ENCODE measurements at places on chromosomes 16 and 17.

GRCh38 chr17:31225831-31226230 is 71.2 kb downstream of the OMG start:
- no peak for DNase-seq

GRCh38 chr16:11386054-11386680 is 40.9 kb downstream of the RMI2 start:
- no peak for DNase-seq

- DNase-seq: no peak
These were observed 23.7 kb upstream of the DRG2 start for GRCh38 chr17:18064053-18064452.

GRCh38 chr17:28112606-28113005 is 70.1 kb downstream of the NLK start:
- no peak for DNase-seq

GRCh38 chr16:4882633-4883285 is 35.5 kb downstream of the UBN1 start:
- DNase-seq: no peak

GRCh38 chr16:86212706-86213436 is 297.5 kb upstream of the FOXF1 start:
- DNase-seq: no peak

GRCh38 chr17:75970011-75970523 is 8.9 kb downstream of the ACOX1 start:
- DNase-seq: no peak

DNA sequence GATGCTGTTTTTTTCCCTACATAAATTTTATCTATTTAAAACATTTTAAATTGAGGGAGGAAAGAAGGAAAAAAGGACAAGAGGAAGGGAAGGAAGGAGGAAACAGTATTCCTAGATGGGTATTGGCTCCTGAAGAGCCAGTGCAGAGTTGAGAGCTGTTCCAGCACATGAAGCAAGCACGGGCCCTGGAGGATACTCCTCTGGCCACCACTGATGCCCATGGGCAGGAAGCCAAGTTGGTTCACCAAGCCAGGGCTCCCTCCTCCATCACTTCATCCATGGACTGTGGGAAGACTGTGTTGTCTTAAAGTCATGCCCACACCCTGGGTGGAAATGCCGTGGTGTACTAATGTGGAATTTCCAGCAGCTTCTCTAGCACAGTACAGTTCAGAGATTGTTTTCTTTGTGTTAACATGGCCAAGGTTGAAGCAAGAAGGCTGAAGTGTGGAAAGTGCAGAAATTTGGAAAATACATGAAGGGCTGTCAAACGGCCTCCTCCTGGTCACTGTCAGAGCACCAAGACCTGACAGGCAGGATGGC is 23.9 kb upstream of the NOS2 start:
- DNase-seq: no peak

DNA sequence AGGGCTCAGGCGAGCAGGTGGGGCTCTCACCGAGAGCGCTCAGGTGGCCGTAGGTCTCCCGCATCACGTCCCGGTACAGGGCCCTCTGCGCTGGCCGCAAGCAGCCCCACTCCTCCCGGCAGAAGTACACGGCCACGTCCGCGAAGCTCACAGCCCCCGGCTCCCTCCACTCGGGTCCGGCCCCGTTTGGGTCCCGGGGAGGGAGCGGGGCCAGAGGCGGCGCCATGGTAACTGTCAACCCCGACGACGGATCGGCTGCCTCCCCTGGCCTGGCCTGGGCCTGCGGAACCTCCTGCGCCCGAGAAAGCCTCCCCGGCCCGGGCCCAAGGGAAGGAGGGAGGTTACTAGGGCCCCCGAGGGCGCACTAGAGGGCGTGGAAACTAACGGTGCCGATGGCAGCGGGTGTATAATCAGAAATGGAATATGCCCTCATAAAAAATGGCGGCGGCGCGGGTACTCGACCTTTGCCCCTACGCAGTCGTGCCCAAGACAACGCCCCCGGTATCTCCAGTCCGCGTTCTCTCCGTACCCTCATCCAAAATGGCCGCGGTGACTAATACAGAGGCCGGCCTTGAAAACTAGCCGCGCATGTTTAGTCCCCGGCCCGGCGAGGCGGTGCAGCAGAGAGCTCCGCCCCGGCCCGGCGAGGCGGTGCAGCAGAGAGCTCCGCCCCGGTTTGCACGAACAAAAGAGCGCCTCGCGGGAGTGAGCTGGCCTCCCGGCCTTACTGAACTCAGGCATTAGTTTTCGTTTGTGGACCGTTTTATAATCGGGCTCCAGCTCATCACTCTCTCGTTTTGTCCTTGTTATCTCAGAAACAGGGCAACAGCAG is at the start of gene ZNF764:
Gene ZNF764 (minus strand): TSS at position 418 of the 832 bp plus-strand sequence. CDS start 192 bp downstream, at position 226.
- peak; percentile 98 for DNase-seq

- no peak for DNase-seq
These were observed 20.7 kb upstream of the MRTFB start for GRCh38 chr16:14050291-14051027.

DNA sequence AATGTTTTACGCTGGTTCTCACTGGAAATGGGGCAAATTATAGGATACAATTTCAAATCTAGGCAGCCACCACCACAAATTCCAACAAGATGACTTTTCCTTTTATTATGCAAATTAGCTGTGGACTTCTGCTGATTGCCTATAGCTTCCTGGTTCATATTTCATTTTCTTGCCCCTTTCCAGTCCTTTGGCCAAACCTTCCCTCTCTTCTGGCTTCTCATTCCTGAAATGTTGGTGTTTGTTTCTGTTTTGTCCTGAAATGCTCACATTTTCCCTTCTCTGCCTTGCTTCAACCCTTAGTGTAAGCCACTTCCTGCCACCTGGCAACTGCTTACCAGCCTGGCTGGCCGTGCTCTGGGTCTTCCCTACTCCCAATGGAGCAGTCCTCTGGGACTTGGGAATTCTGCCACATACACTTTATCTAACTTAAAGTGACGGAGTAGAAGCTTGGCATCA is 14.0 kb downstream of the PRSS54 start:
- DNase-seq: no peak

DNA sequence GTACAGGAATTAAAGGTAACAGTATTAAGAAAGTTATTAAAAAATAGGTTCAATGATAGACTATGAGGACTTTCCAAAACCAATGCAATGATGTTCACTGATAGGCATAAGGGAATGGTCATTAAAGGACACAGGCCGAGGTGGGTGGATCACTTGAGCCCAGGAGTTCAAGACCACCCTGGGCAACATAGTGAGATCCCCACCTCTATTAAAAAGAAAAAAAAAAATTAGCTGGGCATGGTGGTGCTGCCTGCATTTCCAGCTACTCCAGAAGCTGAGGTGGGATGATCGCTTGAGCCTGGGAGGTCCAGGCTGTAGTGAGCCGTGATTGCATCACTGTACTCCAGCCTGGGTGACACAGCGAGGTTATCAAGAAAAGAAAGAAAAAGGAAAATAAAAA is 5.9 kb downstream of the TOP2A start:
- DNase-seq: no peak

- no peak for DNase-seq
These were observed 7.9 kb upstream of the SLFN14 start for GRCh38 chr17:35568561-35568960.
